NCI-H226 (cell line): ENCODE measurements at places on chromosomes 1 and 21.

DNA sequence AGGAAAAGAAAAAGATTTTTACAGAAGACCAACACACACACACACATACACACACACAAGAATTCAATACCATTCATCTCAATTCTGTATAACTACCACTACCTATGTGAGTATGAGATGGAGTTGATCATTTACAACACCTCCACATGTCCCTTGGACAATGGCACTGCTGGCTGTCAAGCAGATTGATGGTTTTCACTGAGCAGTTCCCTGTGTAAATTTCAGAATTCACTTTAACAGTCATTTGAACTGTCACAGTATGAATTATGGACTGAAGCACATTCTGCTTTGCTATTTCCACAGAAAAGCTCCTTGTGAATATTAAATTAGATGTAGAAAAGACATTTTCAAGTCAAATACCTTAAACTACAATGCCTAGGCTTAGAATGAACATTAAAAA lies 14.3 kb downstream of the KCNT2 start:
- DNase-seq, result no peak

DNA sequence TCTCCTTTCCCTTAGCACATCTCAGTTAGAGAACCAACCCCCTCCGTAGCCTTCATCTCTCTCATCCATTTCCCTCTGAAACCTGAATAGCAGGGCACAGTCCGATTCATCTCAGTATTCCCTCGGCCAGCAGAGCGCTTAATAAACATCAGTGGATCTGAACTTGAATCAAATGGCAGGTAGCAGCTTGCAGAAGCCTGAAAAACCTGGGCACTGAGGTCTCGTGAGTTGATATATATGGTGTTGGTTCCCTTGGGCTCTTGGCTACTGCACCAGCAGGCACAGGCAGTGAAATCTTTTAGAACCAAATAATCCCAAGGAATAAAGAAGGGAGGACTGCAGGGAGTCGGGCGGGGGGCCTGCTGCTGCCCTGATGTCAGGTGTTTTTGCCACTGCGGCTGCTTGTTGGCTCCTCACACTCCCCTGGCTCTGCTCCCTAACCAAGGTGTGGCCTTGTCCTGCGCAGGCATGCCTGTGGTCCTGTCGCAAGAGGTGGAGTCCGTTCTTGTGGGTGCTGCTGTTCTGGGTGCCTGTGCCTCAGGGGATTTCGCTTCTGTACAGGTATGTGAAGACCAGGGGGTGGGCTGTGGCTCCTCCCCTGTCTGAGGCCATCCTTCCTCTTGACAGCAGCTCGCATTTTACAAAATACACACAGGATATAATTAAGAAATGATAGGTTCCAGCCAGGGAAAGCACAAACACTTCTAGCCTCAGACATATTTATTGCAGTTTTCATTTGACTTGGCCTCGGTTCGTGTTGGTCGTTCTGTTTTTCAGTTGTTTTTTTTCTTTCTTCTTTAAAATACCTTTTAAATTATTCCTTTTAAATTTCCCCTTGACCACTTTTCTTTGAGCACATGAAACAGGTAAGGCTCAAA lies 140.9 kb upstream of the HOOK1 start:
- DNase-seq, result no peak

DNA sequence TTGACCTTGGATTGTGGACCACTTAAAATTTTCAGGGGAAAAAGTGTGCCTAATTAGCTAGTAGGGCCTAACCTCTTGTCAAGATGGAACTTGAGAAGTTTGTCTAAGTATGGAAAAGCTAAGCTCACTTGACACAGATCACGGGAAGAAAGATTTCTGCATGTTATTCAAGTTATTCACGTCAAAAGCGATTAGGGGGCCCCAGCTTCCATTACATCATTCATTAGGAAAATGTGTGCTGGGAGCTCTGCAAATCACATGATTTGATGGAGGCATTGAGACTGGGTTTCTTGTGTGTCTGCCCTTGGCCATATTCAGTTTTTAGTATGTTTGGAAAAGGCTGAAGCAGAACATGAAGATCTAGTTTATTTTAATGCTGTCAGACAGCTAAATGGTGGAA lies 15.5 kb upstream of the POGZ start:
- no peak for DNase-seq

- DNase-seq, result no peak
These were observed 12.6 kb upstream of the MAPKAPK2 start for GRCh38 chr1:206672011-206672688.

DNA sequence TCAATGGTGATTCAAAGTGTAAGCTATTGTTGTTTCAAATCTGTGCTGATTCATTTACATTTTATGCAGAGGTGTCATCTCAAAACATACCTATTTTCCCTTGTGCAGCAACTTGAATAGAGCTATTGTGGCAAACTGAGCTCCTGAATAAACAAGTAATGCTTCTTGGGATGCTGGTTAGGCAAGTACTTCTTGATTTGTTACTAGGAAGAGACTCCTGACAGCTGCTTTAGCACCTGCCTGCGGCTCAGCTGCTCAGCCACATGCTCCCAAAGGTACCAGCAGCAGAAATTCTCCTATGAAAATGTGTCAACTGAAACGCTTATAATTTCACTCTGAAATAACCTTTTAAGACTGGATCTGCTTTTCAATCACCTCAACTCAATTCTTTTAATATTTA lies 352.3 kb downstream of the RYR2 start:
- no peak for DNase-seq

- DNase-seq, result peak; percentile 61
These were observed 495 bp downstream of the PI4KB start for GRCh38 chr1:151326619-151327222.

DNA sequence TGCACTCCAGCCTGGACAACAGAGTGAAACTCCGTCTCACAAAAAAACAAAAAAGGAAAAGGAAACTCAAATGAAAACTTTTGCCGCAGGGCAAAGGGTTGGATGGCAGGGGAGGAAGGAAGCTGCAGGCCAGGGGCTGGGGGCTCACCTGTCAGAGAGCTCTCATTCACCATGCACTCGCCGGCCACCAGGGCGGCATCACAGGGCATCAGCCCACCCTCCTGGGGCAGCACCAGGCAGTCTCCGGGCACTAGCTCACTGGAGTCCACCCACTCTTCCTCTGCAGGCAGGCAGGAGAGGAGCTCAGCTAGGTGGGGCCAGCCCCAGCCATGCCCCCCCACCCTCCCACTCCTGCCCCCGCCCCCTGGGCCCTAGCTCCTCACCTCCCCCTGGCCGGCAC lies 11.9 kb downstream of the ATP13A2 start:
- no peak for DNase-seq

DNA sequence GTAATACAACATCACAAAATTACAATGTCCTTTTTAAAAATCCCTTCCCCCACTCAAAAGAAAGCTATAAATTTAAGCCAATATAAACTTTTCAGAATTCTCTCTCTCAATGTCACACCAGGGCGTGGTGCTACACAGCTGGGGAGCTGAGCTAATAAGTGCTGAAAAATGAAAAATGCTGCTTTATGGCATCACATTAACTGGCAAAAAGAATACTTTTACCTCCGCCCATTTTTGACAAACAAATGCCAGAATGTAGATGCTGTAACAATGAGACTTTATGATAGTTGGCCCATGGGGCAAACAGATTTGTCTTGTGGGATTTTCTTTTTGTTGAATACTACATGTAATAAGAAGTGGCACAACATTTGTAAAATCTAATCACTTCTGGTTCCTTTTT lies 12.7 kb upstream of the LYPLAL1 start:
- no peak for DNase-seq

GRCh38 chr21:43328958-43329691 lies 97.8 kb downstream of the SIK1 start:
- no peak for DNase-seq

GRCh38 chr1:166999075-166999474 lies 10.0 kb downstream of the MAEL start:
- DNase-seq, result no peak

DNA sequence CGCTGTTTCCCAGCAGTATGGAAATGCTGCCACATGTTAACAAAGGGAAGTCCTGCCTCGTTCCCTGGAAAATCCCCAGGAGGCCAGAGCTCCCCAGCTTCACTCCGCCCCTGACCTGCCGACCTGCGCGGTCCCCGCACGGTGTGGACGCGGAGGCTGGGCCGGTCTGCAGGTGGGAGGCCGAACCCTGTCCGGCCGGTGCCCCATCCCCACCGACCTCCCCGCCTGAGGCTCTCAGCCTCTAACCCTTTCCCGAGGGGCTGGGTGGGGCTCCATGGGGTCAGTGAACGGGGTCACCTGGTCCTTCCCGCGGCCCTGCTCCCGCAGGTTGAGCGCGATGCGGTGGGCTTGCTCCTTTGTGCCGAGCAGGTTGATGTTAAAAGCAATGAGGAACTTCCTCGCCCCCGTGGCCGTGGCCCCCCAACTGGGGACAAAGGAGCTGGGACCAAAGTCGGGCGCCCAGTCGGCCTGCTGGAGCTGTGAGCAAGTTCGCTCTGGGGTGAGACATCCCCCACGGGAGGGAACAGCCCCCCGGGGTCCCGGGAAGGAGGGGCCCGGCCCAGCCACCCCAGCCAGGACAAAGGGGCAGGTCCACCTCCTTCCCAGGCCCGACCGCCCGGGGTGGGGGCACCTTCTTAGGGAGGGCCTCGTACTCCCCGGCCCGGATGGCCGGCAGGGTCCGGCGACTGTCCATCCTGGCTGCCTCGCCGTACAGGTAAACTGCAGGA lies 4.0 kb downstream of the FTCD start:
- DNase-seq, result no peak

GRCh38 chr1:10286244-10286643 lies 75.9 kb downstream of the KIF1B start:
- DNase-seq, result no peak

DNA sequence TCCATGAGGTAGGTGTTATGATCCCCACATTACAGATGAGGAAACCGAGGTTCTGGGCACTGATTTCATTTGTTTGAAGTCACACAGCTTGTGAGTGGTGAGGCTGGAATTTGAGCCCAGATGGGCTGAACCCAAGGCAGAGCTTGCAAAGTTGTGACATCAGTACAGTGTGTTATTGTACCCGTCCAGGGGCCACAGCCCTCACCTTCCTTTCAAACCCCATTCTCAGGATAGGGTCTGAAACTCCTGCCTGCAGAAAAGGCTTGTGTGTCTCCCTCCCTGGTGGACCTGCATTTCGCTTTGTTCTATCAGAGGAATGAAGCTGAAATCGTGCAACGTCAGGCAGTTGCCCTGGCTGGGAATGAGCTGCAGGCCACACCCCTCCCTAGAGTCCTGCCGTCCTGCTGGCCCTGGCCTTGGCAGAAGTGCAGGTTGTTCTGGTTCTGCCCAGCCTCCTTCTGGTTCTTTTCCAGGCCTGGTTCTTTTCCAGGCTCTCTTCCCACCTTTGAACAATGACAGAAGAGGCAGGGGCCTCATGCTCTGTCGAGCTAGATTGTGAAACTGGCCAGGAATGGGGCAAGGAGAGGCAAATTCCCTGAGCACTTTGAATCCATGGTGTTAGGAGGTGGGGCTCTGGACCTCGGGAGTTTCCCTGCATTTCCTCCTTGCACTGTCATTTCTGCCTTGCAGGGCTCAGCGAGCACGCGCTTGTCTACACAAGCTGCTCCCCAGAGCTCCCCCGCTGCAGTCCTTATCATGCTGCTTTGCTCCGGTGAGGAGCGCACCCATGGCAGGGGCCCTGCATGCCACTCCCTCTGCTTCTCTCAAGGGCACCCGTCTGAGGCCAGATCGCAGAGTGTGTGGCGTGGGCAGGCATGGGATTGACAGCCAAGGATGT lies 8.2 kb upstream of the MYOM3 start:
- peak; percentile 79 for DNase-seq

- no peak for DNase-seq
These were observed 3.4 kb upstream of the ECE1 start for GRCh38 chr1:21293537-21294265.

- DNase-seq, result peak; percentile 64
These were observed 2.4 kb downstream of the RAB7B start for GRCh38 chr1:206000641-206001339.
